ENCODE measurements at places on chromosomes 2 and 18.

- H3K27ac ChIP-seq = peak overlapping the region; percentile 88
- peak overlapping the region; percentile 88 for H3K4me3 ChIP-seq
- DNase-seq = peak; percentile 24
Measured at GRCh38 chr2:152716805-152717227, 445 bp downstream of the PRPF40A start.

DNA sequence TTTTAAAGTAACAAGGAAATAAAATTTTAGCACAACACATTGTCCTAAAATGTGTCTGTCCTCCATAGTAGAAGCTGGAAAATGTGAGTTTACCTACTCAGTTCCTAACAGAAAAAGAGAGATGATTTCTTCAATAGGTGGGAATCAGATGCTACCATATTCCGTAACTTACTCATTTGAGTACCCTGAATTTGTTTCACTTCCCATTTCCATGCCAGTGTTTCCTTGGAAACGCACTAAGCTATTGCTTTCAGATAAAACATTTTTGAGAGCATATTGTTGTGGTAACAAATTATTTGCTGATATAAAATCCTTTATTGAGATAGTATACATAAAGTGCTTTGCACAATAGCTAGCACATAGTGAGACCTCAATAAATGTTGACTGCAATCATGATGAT is 137.5 kb upstream of the BARD1 start:
- H3K4me1 ChIP-seq = no peaks in the 10 kb centered on the region
- H3K27ac ChIP-seq = no peak overlapping the region
- H3K27me3 ChIP-seq = no peaks in the 10 kb centered on the region
- no peak overlapping the region for H3K4me3 ChIP-seq

DNA sequence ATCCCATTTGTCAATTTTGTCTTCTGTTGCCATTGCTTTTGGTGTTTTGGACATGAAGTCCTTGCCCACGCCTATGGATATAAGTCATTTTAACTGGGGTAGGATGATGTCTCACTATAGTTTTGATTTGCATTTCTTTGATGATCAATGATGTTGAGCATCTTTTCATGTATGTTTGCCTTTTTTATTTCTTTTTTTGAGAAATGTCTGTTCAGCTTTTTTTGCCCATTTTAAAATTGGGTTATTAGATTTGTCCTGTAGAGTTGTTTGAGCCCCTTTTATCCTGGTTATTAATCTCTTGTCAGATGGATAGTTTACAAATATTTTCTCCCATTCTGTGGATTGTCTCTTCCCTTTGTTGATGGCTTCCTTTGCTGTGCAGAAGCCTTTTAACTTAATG is 75.3 kb downstream of the COMMD1 start:
- no peaks in the 10 kb centered on the region for H3K27me3 ChIP-seq
- no peak for DNase-seq
- no peak overlapping the region for H3K27ac ChIP-seq
- no peaks in the 10 kb centered on the region for H3K4me1 ChIP-seq
- H3K4me3 ChIP-seq = no peak overlapping the region

- H3K4me3 ChIP-seq = peak overlapping the region; percentile 93
- no peaks in the 10 kb centered on the region for H3K27me3 ChIP-seq
- no peaks in the 10 kb centered on the region for H3K36me3 ChIP-seq
Measured at GRCh38 chr2:64750817-64751285, 97.1 kb upstream of the SERTAD2 start.

- no peaks in the 10 kb centered on the region for H3K27me3 ChIP-seq
- H3K36me3 ChIP-seq = no peaks in the 10 kb centered on the region
- H3K4me3 ChIP-seq = no peak overlapping the region
- no peak for DNase-seq
- H3K27ac ChIP-seq = no peak overlapping the region
Measured at GRCh38 chr2:20209373-20210109, 15.4 kb downstream of the SDC1 start.

GRCh38 chr2:187581125-187581896 is 27.1 kb upstream of the TFPI start:
- peak; percentile 17 for DNase-seq
- no peak overlapping the region for H3K27ac ChIP-seq
- H3K36me3 ChIP-seq = no peaks in the 10 kb centered on the region

GRCh38 chr2:222594679-222595078 is 61.2 kb downstream of the FARSB start:
- H3K4me1 ChIP-seq = no peaks in the 10 kb centered on the region
- no peak for DNase-seq
- H3K4me3 ChIP-seq = no peak overlapping the region
- H3K27ac ChIP-seq = no peak overlapping the region
- peaks cover 2% of the 10 kb centered on the region for H3K36me3 ChIP-seq

- H3K27ac ChIP-seq = no peak overlapping the region
- peaks cover 26% of the 10 kb centered on the region for H3K4me1 ChIP-seq
- H3K4me3 ChIP-seq = no peak overlapping the region
- no peak for DNase-seq
- H3K36me3 ChIP-seq = peaks cover 2% of the 10 kb centered on the region
Measured at GRCh38 chr2:240425697-240426096, 9.8 kb upstream of the GPC1 start.

- no peaks in the 10 kb centered on the region for H3K27me3 ChIP-seq
- no peak for DNase-seq
Measured at GRCh38 chr18:39455285-39455684, 1889.7 kb upstream of the CELF4 start.

GRCh38 chr18:12593866-12594265 is 64.0 kb downstream of the SPIRE1 start:
- H3K27me3 ChIP-seq = no peaks in the 10 kb centered on the region
- peaks cover 14% of the 10 kb centered on the region for H3K4me1 ChIP-seq
- no peaks in the 10 kb centered on the region for H3K36me3 ChIP-seq
- DNase-seq = no peak
- no peak overlapping the region for H3K27ac ChIP-seq

- no peak overlapping the region for H3K4me3 ChIP-seq
- DNase-seq = no peak
- H3K27ac ChIP-seq = peak overlapping the region; percentile 82
- no peaks in the 10 kb centered on the region for H3K27me3 ChIP-seq
- H3K36me3 ChIP-seq = peaks cover 23% of the 10 kb centered on the region
Measured at GRCh38 chr18:9123520-9123919, 13.1 kb upstream of the ANKRD12 start.

DNA sequence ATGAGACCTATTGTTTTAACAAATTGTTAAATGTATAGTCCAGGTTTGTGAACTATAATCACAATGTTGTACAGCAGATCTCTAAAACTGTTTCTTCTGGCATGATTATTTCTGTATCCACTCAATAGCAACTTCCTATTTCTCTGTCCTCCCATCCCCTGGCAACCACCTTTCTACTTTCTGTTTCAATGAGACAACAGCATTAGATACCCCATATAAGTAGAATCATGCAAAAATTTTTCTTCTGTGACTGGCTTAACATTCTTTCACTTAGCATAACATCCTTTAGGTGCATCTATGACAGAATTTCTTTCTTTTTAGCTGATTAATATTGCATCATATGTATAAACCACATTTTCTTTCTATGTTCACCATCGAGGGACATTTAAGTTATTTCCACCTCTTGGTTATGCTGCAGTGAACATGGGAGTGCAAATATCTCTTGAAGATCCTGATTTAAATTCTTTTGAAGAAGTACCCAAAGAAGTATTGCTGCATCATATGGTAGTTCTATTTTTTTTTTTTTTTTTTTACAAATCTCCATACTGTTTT is 713.5 kb downstream of the LRP1B start:
- no peak overlapping the region for H3K4me3 ChIP-seq
- H3K27me3 ChIP-seq = no peaks in the 10 kb centered on the region
- H3K36me3 ChIP-seq = no peaks in the 10 kb centered on the region
- no peak overlapping the region for H3K27ac ChIP-seq

Data from activated T-cell treated with anti-CD3 and anti-CD28 coated beads, Interleukin-2, amount 50 U/mL, for 72 hours (primary cell).